ENCODE measurements at places on chromosomes 5 and 9.

- no peak for DNase-seq
Observed at GRCh38 chr9:21931428-21931827, 62.8 kb downstream of the CDKN2A start.

GRCh38 chr9:110141227-110141793, 66.6 kb downstream of the C9orf152 start:
- no peak for DNase-seq

- DNase-seq: no peak
Observed at GRCh38 chr5:12668564-12668963, 764.3 kb upstream of the CTNND2 start.

DNA sequence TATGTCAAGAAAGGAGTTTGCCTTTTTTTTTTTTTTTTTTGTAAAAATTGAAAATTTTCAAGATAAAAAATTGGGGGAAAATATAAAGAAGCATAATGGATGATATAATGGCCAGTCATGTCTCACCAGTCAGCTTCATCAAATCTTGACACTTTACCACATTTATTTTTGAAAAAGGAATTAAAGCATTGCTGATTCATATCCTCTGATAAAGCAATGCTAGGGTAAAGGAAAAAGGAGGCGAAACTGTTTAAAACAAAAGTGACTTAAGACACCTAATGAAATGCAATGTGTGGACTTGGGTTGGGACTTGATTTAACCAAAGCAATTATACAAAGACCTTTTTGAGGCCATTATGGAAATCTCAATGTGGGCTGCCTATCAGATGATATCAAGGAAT, 208.5 kb downstream of the ARHGAP26 start:
- no peak for DNase-seq

DNA sequence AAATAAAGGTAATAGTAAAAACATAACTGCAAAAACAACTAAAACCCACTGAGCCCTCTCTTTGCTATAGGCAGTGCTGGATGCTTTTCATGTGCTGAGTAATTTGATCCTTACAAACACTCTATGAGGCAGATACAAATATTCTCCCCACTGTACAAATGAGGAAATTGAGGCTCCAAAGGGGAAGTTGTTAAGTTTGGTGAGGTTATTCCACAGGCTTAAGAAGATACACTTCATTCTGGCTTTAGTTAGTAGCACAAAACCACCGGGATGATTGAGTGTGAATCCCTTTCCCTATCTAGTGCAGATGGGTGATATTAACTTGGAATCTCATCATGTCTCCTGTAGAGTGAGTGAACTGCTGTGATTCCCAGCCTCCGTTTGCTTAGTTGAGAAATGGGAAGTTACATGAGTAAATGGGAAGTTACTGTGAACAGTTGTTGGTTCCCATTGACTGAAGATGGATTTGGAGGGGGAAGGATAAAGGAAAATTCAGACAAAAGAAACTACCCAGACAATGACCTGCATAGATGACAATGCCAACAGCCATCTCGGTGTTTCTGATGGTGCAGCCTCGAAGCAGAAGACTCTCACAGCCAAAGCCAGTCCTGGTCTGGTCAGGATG, 208.3 kb downstream of the ATP10B start:
- DNase-seq: no peak

- no peak for DNase-seq
Observed at GRCh38 chr5:93585767-93586385, 2.9 kb downstream of the NR2F1 start.

DNA sequence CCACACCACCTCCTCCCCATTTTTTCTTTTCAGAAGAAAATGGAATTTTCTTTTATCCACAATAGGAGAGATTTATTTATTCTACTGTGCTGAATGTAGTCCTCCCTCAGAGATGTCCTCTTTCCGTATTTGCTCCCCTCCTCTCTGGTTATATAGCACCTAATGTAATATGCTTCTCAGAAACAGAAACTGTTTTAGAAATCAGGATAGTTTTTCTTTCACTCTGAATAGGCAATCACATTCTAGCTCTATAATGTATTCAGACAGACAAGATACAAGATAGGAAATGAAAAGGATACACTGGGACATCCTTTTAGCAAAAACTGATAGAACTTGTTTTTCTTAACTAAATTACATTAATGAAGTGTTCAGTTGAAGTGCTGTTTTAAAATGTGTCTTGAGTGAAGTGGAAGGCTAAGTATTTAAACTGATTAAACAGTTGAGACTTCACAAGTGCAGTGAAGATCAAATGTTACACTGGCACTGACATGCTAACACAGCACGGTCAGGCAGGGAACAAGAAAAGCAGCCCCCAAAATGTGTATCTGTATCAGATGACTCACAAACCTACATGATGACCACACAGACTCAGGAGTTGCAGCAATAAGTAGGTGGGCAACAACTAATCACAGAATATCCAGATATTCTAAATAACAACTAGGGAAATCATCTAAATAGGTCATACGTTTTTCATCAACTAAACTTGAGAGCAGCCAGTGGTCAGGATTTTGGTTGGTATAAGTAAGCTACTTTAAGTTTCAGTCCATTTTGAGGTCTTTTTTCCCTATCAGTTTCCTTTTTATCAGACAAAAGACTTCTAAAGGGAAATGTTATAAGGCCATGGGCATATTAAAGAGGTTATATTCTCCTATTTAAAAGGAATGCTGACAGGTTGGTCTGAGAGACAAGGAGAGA, 260.4 kb downstream of the MLLT3 start:
- no peak for DNase-seq

- DNase-seq: no peak
Observed at GRCh38 chr5:60494635-60495034, 205.3 kb downstream of the DEPDC1B start.

- DNase-seq: peak; percentile 34
Observed at GRCh38 chr5:65061974-65062353, 293.2 kb downstream of the CWC27 start.

- no peak for DNase-seq
Observed at GRCh38 chr5:95080441-95080840, 204.5 kb downstream of the MCTP1 start.

DNA sequence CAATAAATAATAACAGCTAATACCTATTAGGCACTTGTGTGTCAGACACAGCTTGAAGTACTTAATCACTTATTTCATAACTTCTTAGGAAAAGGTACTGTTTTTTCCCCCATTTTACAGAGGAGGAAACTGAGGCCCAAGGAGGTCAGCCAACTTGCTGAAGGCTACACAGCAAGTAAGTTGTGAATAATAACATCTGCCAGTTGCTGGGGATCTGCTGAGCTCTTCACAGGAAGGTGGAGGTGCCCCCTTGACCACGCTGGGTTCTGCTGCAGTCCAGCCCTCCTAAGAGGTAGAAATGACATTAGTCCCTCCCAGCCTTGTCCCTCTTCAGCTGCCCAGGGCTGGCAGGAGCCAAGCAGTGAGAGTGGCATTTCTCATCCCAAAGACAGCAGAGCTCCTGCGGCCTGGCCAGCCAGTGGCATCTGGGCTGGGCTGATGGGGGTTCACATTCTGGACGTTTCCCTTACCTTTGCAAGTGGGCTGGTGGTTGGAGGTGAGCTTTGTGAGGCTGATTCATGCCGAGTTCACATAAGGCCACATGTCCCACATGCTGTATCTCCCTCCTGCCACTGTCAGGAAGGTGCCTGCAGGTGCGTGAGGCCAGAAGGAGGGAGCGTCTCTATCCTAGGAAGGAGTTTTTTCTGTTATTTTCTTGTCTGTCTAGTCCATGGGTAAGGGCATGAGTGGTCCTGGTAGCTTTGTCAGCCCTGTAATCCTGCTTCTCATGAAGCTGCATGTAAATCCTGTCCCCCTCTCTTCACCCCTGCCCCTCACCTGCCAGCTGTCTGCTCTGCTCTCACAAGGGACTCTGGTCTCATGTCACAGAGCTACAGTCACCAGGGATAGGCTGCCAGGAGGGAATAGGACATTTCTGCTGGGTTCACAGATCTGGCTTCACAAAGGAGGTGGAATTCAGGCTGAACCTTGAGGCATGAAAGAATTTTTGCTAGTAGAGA, 171.7 kb downstream of the MACROH2A1 start:
- DNase-seq: no peak

DNA sequence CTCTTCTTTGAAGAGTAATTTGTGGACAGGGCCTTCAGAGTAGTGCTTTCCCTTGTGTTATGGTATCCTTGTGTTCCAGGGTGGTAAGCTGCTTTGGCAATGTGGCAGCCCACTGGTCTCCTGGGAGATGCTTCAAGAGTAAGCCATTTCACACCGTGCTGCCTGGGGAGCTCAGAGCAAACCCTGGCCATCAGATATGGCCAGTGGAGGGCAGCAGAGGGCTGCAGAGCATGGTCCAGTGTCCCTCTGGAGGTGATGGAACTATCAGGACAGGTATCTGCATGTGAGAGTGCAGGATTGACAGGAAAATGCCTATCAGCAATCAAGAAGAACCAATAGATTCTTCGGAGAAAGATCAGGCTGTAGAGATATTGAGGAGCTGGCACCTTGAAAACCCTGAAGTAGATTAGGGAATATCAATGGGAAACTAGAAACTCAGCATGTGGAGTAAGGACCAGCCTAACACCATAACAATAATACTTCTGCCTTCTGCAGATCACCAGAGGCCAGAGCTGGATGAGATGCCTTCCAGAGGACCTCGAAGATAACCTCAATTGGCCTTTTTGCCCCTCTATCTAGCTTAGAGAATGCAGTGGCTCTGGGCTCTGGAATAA, 90.8 kb downstream of the PLPPR1 start:
- DNase-seq: peak; percentile 35

GRCh38 chr5:170341545-170341944, 44.0 kb upstream of the LCP2 start:
- DNase-seq: no peak

DNA sequence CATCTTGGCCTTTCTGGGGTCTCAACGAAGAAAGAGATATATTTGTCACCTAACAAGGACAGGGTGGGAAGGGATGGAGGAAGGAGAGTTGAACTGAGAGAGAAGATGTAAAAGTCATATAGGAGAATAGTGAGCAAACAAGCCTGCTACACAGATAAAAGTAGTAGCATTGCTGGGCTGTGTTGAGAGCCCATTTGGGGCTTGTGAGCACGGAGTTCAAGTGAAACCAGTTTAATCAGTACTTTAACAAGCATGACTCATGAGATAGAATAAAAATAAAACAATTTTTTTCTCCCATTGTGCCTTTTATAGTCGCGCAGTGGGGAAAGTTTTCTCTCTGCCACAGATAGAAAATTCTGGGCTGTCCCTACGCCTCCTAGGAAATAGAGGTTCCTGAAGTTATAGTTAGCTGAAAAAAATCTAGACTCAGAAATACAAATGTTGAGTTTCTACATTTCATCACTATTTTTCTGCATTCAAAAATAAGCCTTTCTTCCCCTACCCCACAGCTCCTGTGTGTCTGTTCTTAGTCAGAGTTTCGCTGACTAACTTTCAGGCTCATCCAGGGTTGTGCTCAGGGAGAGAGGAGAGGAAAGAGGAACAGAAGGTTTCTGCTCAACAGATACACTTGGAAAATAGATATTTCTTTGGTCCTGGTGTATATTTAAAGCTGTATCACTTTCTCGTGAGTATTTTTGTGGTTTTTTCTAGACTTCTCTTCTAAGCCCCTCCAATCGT, 395.8 kb upstream of the ADAMTSL1 start:
- no peak for DNase-seq

DNA sequence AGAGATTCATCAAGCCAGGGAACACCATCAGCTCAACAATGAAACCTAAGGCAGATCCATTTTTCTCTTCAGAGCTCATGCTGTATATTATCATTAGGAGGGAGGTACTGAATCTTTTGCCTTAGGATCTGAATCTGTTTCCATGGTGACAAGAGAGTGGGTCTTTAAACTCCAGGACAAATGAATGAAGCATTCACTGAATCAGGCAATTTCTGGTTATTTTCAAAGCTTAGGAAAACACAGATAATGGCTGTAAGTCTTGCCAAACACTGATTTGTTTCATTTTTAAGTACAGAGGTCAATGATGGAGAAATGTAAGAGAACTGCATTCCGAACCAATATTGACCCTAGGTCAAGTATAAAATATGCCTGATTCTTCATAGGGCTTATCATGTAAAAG, 84.9 kb downstream of the GNA14 start:
- DNase-seq: no peak

GRCh38 chr5:173902743-173903142, 14.6 kb downstream of the CPEB4 start:
- DNase-seq: no peak

DNA sequence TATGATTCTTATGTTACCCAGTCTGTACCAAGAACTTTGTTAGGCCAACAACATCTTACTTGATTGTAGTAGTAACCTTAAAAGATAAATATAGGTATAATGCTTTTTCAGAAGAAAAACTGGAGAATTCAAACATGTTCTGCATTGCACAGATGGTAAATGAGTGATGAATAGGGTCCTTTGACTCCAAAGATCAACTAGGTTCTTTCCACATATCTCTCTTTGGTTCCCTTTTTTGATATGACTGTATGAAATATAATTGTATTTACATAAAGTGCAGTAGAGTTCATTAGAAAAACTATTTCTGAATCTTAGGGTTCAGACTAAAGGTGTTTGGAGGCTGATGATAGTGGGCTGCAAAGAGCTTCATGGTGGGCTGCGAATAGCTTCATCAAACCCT, 150.5 kb upstream of the CDKN2B start:
- no peak for DNase-seq

DNA sequence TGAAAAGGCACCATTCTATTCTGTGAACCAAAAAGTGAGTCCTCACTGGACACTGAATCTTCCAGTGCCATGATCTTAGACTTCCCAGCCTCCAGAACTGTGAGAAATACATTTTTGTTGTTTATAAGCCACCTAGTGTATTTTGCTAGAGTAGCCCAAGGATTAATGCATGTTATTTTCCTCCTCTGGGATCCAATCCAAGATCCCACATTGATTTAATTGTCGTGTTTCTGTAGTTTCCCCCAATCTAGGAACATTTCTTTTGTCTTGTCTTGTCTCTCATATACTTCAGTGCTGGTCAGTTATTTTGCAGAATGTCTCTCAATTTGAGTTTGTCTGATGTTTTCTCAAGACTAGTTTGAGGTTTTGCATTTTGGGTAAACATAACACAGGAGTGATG, 36.4 kb downstream of the GDNF start:
- no peak for DNase-seq

DNA sequence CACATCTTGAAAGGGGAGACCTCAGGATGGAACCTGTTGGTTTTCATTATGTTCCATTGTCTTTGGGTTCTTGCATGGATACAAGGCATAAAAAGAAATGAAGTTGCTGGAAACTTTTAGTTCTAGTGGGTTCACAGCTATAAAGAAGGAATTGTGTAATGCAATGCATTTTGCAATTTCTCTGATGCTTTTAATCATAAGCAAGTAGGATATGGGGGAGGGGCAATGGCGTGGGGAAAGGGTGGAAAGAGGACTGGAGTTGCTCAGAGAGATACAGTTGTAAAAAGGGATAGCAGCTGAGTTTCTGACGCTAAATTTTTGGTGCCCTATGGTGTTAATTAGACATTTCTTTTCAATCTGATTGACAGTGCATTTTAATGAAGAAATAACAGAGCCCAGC, 88.6 kb upstream of the FANCC start:
- no peak for DNase-seq

All from GM13976 (cell line).